GM23338 (cell line): ENCODE measurements at places on chromosomes 5 and 9. TPM values are rescaled to one million over a fixed set of nuclear protein-coding genes. Genes with fewer than 3 reads are reported as not detected.

- H3K36me3 ChIP-seq: no peaks in the 10 kb centered on the region
- no peak overlapping the region for H3K4me3 ChIP-seq
- DNase-seq: no peak
- peaks cover 33% of the 10 kb centered on the region for H3K4me1 ChIP-seq
Measured at GRCh38 chr9:125525921-125526631, 180.9 kb downstream of the MAPKAP1 start.

- peaks cover 64% of the 10 kb centered on the region for H3K27me3 ChIP-seq
- H3K4me1 ChIP-seq: peaks cover 5% of the 10 kb centered on the region; the same call in 1 of the 2 replicates
- H3K27ac ChIP-seq: no peak overlapping the region
- H3K4me3 ChIP-seq: peak overlapping the region; percentile 65
- DNase-seq: peak; percentile 65
- peaks cover 9% of the 10 kb centered on the region for H3K36me3 ChIP-seq
Measured at GRCh38 chr9:38622288-38622674, 1.9 kb upstream of the ANKRD18A start.

- H3K4me3 ChIP-seq: no peak overlapping the region
- no peaks in the 10 kb centered on the region for H3K36me3 ChIP-seq
- no peaks in the 10 kb centered on the region for H3K4me1 ChIP-seq
- H3K27ac ChIP-seq: no peak overlapping the region
- H3K27me3 ChIP-seq: no peaks in the 10 kb centered on the region
- DNase-seq: no peak
Measured at GRCh38 chr5:144036476-144036875, 134.0 kb downstream of the YIPF5 start.

- no peaks in the 10 kb centered on the region for H3K27me3 ChIP-seq
- H3K4me3 ChIP-seq: no peak overlapping the region
- no peak overlapping the region for H3K27ac ChIP-seq
- no peak for DNase-seq
- peaks cover under 1% of the 10 kb centered on the region; the same call in 1 of the 2 replicates for H3K4me1 ChIP-seq
Measured at GRCh38 chr5:460273-460625, 17.3 kb downstream of the EXOC3 start.

DNA sequence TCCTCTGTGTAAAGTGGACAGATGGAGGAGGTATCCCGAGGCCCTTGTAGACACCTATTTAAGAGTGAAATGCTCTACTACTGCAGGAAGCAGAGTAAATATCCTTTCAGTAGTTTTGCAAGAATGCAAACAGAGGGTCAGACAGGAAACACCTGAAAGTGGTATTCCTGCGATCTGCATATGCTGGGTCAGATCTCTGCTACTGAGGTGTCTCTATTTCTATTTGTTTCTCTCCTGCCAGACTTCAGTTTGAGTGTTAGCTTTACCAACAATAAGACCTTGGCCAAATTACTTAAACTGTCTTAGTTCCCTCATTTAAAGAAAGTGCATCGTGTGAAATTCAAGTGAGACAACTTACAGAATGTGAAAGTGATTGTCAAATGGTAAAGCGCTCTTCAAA is 47.6 kb downstream of the JAKMIP2 start:
- H3K4me1 ChIP-seq: peaks cover 30% of the 10 kb centered on the region
- H3K4me3 ChIP-seq: peak overlapping the region; percentile 6; the same call in 1 of the 2 replicates
- DNase-seq: peak; percentile 52
- H3K36me3 ChIP-seq: no peaks in the 10 kb centered on the region
- H3K27ac ChIP-seq: peak overlapping the region; percentile 74
- H3K27me3 ChIP-seq: no peaks in the 10 kb centered on the region

GRCh38 chr5:173573126-173573960 is 43.1 kb downstream of the BOD1 start:
- peaks cover 12% of the 10 kb centered on the region; the same call in 1 of the 2 replicates for H3K4me1 ChIP-seq
- no peak overlapping the region for H3K27ac ChIP-seq
- peak; percentile 81 for DNase-seq
- H3K36me3 ChIP-seq: no peaks in the 10 kb centered on the region
- H3K4me3 ChIP-seq: peak overlapping the region; percentile 26; the same call in 1 of the 2 replicates

- no peak for DNase-seq
- no peak overlapping the region for H3K27ac ChIP-seq
- no peak overlapping the region for H3K4me3 ChIP-seq
- no peaks in the 10 kb centered on the region for H3K36me3 ChIP-seq
- H3K27me3 ChIP-seq: no peaks in the 10 kb centered on the region
Measured at GRCh38 chr9:106632621-106633020, 230.3 kb upstream of the ZNF462 start.

DNA sequence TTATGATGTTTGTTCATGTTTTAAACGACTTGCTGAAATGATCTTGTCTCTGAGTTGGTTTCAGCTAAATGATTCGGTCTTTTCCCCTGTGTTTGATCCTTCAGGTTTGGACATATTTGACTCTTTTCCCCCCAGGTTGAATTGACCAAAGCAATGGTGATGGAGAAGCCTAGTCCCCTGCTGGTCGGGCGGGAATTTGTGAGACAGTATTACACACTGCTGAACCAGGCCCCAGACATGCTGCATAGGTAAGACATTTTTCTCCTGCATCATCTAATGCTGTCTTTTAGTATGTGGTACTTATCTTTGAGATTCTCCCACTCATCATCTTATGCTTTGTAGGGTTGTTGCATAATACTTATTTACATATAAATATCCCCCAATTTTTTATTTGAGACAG is 14.7 kb downstream of the G3BP1 start:
- no peak overlapping the region for H3K27ac ChIP-seq
- peaks cover 28% of the 10 kb centered on the region for H3K4me1 ChIP-seq
- H3K27me3 ChIP-seq: no peaks in the 10 kb centered on the region
- no peak for DNase-seq

DNA sequence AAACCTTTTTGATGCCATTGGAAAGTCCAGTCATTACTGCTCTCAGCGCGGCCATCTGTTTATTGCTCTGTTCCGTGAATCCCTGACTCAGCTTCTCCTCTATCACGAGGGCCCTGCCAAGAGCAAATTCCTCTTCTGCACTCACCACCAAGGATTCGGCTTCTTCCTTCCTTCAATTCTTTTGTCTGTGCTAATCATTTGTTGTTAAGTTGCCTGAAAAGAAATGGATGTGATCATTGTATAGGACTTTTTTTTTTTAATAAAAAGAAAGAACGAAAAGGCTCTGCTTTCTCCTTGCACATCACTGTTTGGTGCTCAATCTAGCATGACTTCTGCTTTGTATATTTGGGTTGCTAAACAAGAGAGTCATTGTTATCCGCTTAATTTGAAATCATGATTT is 128.7 kb upstream of the PIK3R1 start:
- no peaks in the 10 kb centered on the region for H3K4me1 ChIP-seq
- DNase-seq: no peak
- H3K27ac ChIP-seq: no peak overlapping the region
- no peak overlapping the region for H3K4me3 ChIP-seq
- H3K36me3 ChIP-seq: no peaks in the 10 kb centered on the region
- no peaks in the 10 kb centered on the region for H3K27me3 ChIP-seq

DNA sequence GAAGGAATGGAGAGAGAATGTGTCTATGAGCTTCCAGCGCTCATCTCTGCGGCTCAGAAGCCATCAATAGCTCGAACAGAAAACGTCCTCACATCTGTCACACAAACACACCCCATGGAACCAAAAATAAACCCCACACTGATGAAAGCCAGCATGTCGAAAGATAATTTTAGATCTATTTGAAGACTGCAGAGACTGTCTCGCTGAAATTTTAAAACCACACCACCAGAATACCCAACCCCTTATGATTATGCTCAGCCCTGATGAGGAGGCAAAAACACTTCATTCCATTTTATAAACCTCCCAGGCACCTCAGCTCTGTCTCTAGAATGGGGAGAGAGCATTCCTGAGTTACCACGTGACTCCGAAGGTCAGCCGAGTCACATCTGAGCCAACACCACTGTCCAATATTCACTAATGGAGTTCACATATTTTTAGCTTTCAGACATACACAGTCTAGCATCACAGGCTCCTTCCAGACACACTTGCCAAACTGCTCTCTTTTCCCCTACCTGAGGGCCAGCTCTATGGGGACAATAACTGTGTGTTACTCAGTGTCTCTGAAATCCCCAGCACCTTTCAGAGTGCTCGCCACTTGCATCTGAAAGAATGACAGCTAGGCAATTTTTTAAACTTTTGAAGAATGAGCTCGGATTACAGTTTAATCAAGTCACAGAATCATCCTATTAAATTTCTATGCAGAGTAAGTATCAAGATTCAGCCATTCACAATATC is 63.2 kb downstream of the SERINC5 start:
- H3K4me3 ChIP-seq: peak overlapping the region; percentile 22
- no peaks in the 10 kb centered on the region for H3K27me3 ChIP-seq
- no peak for DNase-seq
- no peaks in the 10 kb centered on the region for H3K36me3 ChIP-seq
- peak overlapping the region; percentile 56 for H3K27ac ChIP-seq

GRCh38 chr5:126189862-126190261 is 233.3 kb upstream of the GRAMD2B start:
- H3K27me3 ChIP-seq: no peaks in the 10 kb centered on the region
- no peaks in the 10 kb centered on the region for H3K36me3 ChIP-seq
- DNase-seq: peak; percentile 63
- H3K4me1 ChIP-seq: peaks cover 11% of the 10 kb centered on the region
- H3K27ac ChIP-seq: no peak overlapping the region

GRCh38 chr5:151707567-151707966 is 20.9 kb upstream of the SPARC start:
- H3K27ac ChIP-seq: no peak overlapping the region
- H3K27me3 ChIP-seq: no peaks in the 10 kb centered on the region
- DNase-seq: no peak
- H3K36me3 ChIP-seq: no peaks in the 10 kb centered on the region

GRCh38 chr9:85599540-85600105 is 142.1 kb downstream of the AGTPBP1 start:
- H3K4me3 ChIP-seq: no peak overlapping the region
- no peak overlapping the region for H3K27ac ChIP-seq
- no peaks in the 10 kb centered on the region for H3K36me3 ChIP-seq
- no peaks in the 10 kb centered on the region for H3K27me3 ChIP-seq

DNA sequence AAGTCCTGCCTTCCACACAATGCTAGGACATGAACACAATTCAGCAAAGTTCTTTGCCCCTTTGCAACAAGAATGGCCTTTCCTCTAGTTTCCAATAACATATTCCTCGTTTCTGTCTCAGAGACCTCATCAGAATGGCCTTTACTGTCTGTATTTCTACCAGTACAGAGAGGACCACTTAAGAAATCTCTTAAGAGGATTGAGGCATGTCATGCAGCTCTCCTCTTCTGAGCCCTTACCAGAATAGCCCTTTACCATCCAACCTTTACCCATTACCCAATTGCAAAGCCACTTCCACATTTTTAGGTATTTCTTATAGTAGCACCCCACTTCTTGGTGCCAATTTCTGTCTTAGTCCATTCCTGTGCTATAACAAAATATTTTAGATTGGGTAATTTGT is 20.3 kb downstream of the TNPO1 start:
- H3K27ac ChIP-seq: no peak overlapping the region
- DNase-seq: no peak
- no peak overlapping the region for H3K4me3 ChIP-seq
- H3K36me3 ChIP-seq: no peaks in the 10 kb centered on the region

- no peaks in the 10 kb centered on the region for H3K36me3 ChIP-seq
Measured at GRCh38 chr5:56294354-56294753, 61.2 kb upstream of the ANKRD55 start.

- H3K4me1 ChIP-seq: no peaks in the 10 kb centered on the region
- no peak for DNase-seq
- H3K27ac ChIP-seq: no peak overlapping the region
- H3K36me3 ChIP-seq: no peaks in the 10 kb centered on the region
- no peak overlapping the region for H3K4me3 ChIP-seq
Measured at GRCh38 chr5:74164725-74165235, 475.7 kb downstream of the ENC1 start.

- peak overlapping the region; percentile 57 for H3K4me3 ChIP-seq
- peaks cover 6% of the 10 kb centered on the region for H3K4me1 ChIP-seq
- no peaks in the 10 kb centered on the region for H3K27me3 ChIP-seq
- peak; percentile 31 for DNase-seq
- no peak overlapping the region for H3K27ac ChIP-seq
Measured at GRCh38 chr5:140671472-140672125, 1.8 kb downstream of the DND1 start.

- peaks cover 19% of the 10 kb centered on the region for H3K4me1 ChIP-seq
- H3K27me3 ChIP-seq: no peaks in the 10 kb centered on the region
- H3K4me3 ChIP-seq: no peak overlapping the region
- no peaks in the 10 kb centered on the region for H3K36me3 ChIP-seq
- no peak for DNase-seq
- H3K27ac ChIP-seq: no peak overlapping the region
Measured at GRCh38 chr9:105281272-105281671, 36.8 kb downstream of the SLC44A1 start.

GRCh38 chr5:149153193-149153750 is 12.0 kb downstream of the ABLIM3 start:
- no peaks in the 10 kb centered on the region for H3K27me3 ChIP-seq
- no peak overlapping the region for H3K4me3 ChIP-seq
- no peaks in the 10 kb centered on the region for H3K36me3 ChIP-seq
- no peak for DNase-seq

GRCh38 chr5:170430866-170431437 is 41.8 kb upstream of the KCNMB1 start:
- no peak overlapping the region for H3K4me3 ChIP-seq
- peaks cover 15% of the 10 kb centered on the region for H3K4me1 ChIP-seq
- DNase-seq: no peak
- no peak overlapping the region for H3K27ac ChIP-seq
- 0 out of 2 replicates have a peak, but pooled peaks cover 6% of the 10 kb centered on the region for H3K36me3 ChIP-seq

- no peaks in the 10 kb centered on the region for H3K4me1 ChIP-seq
- no peaks in the 10 kb centered on the region for H3K27me3 ChIP-seq
- no peak for DNase-seq
Measured at GRCh38 chr9:68721666-68722330, 16.8 kb downstream of the PIP5K1B start.

GRCh38 chr9:90014421-90014820 is 409.6 kb downstream of the GADD45G start:
- DNase-seq: no peak
- no peaks in the 10 kb centered on the region for H3K4me1 ChIP-seq
- no peaks in the 10 kb centered on the region for H3K27me3 ChIP-seq
- H3K27ac ChIP-seq: no peak overlapping the region
- no peaks in the 10 kb centered on the region for H3K36me3 ChIP-seq
- no peak overlapping the region for H3K4me3 ChIP-seq

DNA sequence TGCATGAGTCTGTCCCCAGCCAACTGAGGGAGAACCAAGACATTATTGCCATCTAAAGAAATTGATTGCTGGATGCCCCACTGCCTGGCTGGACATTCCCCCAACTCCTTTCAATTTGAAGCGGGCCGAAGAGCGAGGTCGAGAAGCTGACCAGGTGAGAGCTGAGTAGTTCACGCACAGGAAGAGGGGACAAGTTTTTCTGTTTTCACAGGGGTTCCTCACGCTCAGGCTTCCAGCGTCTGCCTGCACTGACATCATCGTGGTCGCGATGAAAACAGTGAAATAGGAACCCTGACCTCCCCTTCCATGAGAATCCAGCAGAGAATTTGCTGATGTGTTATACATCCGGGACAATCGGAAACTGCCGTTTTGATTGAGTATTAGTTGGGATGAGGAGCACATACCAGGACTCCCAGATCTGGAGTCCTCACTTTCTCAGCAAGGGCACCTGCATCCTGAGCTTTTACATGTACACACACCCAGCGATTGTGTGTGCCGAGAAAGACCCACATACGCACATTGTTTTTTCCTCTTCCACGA is 3.1 kb upstream of the DMRT3 start:
- H3K4me1 ChIP-seq: peaks cover 41% of the 10 kb centered on the region
- no peaks in the 10 kb centered on the region for H3K36me3 ChIP-seq
- peak overlapping the region; percentile 70 for H3K4me3 ChIP-seq
- no peak overlapping the region for H3K27ac ChIP-seq
- DNase-seq: peak; percentile 17
- H3K27me3 ChIP-seq: peaks cover 100% of the 10 kb centered on the region

EMB gene
- 35.5 and 40.0 TPM in 2 replicates for total RNA-seq

GPX3 gene
- total RNA-seq: 48.4 and 48.9 TPM in 2 replicates

SHISAL2B gene
- total RNA-seq: 3.9 and 12.3 TPM in 2 replicates

PAPPA gene
- total RNA-seq: 0.31 and 0.38 TPM in 2 replicates

DYNC2I2 gene
- total RNA-seq: 68.4 and 78.3 TPM in 2 replicates

KIF20A gene
- 60.4 and 64.9 TPM in 2 replicates for total RNA-seq

GDF9 gene
- total RNA-seq: 0.14 and 0.66 TPM in 2 replicates

NOXA1 gene
- 0.59 and 0.62 TPM in 2 replicates for total RNA-seq

CDHR2 gene
- total RNA-seq: not detected in 2 replicates

OTP gene
- not detected in 2 replicates for total RNA-seq

TPM2 gene
- total RNA-seq: 116 and 141 TPM in 2 replicates
